ENCODE measurements at places on chromosomes 2 and 18.
A peak's percentile ranks its signal among the peaks of the same experiment; 100 is the strongest.

DNA sequence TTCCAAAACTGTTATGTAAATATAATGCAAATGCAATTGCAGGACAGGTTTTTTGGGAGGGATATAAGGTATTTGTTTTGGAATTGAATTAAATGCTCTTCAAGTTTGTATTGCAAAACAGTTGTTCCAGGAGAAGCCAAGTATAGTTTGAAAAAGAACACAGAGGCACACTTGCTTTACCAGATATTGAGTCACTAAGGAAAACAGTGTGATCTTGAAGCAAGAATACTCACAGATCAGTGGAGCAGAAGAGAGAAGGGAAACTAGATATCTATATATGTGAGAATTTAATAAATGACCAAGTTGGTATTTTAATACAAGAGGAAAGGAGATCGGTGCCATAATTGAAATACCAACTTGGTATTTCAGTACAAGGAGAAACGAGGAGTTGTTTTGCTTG lies 178.9 kb downstream of the CAPN13 start:
- DNase-seq, result no peak

DNA sequence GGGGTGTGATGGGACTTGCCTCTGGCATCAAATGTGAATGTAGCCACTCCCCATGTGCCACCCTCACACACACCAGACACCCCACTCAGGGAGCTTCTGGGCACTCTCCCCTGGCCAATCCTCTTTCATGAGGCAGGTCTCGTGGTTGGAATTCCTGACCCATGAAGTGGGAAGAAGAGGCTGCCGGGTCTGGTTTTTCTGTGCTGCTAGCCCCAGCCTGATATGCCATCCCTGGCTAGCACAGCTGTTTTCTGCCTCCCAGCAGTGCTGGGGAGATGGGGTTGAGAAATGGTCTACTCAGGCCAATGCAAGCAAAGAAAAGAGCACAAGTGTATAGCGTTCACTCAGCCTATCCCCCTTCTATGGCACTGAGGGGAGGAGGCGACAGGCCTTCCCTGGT lies 1.2 kb upstream of the C2orf72 start:
- no peak for DNase-seq

DNA sequence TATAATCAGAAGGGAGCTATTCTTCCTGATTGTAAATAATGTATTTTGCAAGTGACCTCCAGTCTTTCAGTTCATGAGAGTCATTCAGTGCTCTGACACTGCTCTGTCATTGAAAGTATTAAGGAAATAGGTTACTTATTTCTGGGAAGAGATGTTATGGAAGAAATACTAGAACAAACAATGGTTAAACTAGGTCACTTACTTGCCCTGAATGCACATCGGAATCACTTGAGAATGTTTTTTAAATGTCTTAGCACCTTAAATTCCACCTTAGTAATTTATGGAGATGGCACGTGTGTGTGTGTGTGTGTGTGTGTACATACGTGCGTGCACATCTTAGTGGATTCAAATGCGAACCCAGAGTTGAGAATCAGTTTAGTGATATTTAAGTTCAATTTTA lies 126.6 kb upstream of the KCNH7 start:
- DNase-seq, result no peak

DNA sequence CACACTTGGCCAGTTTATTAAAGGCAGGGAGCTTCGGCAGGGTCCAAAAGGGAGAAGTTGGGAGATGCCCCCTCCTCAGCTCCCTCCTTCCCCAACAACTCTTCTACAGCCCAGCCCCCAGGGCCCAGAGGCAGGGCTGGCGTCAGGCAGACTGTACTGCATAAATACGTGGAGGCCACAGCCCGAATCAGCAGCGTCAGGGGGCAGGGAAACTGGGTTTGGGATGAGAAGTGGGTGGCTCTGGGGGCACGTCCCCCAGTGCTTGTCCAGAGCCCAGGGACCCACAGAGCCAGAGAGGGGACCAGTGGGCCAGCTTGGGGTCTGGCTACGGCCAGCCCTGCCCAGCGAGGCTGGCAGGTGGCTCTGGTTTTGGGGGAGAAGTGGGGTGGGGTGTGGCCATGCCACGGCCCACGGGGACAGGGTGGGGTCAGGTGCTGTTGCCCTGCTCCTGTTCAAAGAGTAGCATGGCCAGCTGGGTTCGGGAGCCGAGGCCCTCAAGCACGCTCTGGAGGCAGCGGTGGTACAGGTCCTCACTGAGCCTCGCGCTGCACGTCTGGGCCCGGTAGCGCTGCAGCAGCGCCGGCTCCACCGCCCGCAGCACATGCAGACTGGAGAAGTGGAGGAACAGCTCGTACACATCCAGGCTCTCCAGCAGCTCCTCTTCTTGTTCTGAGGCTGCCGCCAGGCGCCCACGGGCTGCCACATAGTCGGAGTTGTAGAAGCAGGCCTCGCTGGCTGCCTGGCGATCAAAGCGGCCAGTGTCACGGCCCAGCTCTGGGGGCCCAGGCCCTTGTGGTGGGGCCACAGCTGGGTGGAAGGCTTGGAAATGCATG lies 4.4 kb downstream of the CHPF start:
- DNase-seq, result no peak

DNA sequence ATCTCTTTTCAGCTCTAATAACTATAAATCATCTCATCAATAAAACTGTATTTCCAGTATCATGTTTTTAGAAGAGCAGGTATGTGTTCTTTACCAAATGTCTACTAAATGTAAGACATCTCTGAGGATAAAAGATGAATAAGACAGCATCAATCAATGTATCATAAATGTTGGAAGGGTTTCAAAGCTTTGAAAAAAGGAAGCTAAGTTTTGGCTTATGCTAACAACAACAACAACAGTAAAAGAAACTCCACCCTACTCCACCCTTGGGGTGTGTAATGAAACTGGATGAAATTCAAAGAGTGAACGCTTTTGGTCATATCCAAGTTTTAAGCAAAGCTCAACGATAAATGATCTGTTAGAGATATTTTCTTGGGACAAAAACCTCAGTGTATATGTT lies 17.1 kb downstream of the PRKD3 start:
- no peak for DNase-seq

GRCh38 chr2:160380611-160381010 lies 113.0 kb downstream of the RBMS1 start:
- DNase-seq, result no peak

DNA sequence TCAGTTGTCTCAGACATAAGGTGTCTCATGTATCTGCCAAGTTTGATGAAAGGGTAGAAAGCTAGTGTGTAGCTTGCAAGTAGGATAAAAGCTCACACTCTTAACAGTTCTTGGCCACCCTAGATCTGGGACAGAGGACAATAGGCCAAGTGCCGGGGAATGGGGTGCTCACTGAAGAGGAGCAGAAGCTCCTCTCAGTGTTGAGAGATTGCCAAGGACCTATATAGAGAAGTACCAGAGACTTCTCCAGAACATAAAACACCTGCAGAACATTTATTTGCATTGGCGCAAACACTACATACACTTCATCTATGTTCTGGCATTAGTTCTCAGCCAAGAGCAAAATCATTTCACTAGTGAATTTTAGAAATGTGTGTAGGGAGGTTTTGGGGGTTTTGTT lies 2.9 kb upstream of the GTF3C3 start:
- no peak for DNase-seq

GRCh38 chr18:78683191-78684010 lies 296.2 kb upstream of the SALL3 start:
- DNase-seq, result no peak

DNA sequence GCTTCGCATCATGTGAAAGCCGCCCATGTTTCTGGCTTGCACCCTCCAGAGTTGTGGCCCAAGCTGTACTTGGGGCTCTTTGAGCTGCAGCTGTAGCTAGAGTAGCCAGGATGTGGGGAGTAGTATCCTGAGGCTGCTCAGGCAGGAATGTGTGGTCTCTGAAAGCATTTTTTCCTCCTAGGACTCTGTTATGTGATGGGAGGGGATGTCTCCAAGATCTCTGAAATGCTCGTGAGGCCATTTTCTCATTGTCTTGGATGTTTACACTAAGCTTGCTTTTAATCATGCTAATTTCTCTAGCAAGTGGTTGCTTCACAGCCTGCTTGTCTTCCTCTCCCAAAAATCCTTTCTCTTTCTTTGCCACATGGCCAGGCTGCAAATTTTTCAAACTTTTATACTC lies 687.6 kb downstream of the DCDC2C start:
- no peak for DNase-seq

GRCh38 chr18:8499810-8500675 lies 109.2 kb upstream of the RAB12 start:
- no peak for DNase-seq

DNA sequence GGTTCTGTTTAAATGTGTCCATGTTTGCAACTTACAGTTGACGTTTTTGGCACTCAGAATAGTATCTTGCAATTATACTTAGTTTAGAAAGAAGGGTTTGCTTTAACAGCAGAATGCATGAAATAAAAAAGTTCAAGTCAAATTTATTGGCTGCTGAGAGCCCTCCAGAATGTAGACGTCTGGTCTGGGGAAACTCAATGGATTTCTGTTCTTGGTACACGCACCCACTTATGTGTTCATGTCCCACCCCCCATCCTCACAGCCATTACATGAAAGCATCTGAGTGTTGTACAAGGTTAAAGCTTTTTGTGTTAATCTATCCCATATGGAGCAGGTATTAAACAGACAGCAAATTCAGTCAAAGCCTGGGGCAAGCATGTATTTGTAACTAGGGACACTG lies 219.5 kb downstream of the SOX11 start:
- DNase-seq, result no peak

DNA sequence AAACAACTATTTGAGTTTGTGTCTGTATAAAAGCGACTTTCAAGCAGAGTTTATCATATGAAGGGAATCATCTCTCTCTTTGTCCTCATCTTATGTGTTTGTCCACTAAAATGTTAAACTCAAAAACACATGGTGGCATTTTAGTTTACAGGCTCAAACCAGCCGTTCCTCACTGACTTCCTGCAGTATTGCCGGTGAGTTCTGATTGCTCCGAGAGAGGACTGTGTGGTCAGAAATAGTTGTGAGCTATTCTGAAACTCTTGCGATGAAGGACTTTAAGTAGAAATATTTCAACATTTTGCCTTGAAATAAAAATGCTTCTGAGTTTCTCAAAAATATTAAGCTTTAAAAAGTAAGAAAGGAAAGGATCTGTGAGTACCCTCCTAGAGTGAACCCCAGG lies 163.2 kb upstream of the CAVIN2 start:
- no peak for DNase-seq

GRCh38 chr2:239200646-239201530 lies 199.9 kb downstream of the HDAC4 start:
- DNase-seq, result no peak

DNA sequence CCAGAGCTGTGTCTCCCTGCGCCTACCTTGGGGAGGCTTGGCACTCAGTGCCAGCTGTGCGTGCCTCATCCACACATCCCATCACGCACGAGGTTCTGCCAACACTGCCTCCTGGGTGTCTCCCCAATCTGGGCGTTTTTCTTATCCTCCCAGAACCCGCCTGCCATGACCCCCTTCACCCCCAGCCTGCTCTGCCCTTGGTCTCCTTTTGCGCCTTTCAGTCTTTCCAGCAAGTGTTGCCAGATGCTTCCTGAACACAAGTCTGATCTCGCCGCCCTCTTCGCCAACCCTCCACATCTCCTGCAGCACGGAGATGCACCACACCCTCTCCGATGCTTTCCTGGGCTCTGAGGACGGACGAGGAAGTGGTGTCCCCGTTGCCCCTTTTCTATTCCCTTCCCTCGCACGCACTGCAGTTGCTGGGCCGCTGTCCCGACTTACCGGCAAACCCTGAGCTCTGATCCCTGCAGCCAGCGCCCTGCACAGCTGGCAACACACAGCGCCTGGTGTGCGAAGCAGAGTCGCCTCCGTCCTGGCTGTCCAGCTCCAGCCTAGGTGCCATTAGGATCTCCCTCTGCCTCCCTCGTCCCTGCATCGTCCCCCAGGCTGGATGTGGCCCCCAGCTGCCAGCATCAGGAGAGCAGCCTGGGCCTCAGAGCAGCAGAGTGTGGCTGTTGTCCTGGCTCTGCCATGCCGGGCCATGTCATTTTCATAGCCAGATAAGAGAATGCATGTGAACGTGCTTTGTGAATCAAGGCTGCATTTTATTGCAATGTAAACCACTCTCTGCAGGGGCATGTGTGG lies 22.6 kb upstream of the ALLC start:
- no peak for DNase-seq

DNA sequence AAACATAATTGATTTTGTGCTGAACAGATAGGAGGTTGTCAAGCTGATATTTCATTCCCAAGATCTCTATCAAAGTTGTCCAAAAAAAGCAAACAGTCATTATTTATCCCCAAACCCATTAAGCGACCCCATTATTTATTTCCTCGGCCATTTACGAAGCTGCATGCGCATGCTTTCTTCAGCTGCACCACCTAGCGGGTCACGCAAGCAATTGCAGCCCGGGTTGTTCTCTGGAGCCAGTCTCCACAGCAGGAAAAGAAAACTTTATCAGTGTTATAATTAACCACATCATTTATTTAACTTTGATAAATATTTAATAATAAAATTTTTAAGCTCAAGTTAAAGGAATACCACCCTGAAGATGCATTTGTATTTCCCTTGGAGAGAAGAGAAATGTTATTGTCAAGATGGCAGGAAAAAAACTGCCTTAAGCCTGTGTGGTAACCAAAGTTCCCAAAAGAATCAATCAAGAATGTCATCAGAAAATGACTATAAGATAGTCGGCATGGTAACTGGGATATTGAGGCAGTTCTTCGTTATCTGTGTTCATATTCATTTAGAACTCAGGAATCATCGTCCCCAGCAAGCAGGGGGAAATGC lies 304.7 kb downstream of the FBXO15 start:
- DNase-seq, result peak; percentile 73

DNA sequence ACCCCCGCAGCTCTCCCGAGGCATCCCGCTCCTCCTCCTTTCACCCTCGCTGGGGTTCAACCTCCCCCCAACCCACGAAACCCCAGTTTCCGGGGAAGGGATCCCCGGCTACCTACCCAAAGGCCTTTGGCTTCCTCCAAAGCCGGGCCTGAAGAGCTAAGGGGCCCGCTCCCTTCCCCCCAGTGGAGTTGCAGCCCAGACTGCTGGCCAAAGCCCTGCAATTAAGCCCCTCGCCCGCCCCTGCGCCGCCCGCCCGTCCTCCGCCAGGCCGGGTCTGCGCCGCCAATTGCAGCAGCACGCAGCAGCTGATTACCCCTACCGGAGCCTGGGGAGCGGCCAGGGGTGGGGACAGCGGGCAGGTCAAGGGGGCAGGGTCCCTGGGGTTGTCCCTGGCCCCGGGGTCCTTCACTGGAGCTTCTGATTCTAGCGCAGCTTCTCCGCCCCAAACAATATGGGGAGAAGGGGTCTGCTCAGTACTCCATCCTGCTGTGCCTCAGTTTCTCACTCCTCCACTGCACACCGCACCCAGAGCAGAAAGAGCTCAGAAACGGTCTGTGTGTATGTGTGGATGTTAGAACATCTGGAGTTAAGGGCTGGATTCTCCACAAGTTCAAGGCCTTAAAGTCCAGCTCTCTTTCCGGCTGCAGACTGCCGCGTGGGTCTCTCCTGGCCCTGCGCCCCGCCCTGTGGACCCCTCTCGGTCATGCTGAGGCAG lies 16.9 kb downstream of the WNT10A start:
- DNase-seq, result peak; percentile 40

- no peak for DNase-seq
Measured at GRCh38 chr2:159153951-159154350, 132.6 kb downstream of the WDSUB1 start.

All from neural progenitor cell (in vitro differentiated cells).